Right renal cortex interstitium (tissue), 3 donors: ENCODE measurements at places on chromosomes 16 and 17. TPM values are rescaled to one million over a fixed set of nuclear protein-coding genes. Genes with fewer than 3 reads are reported as not detected.
A peak's percentile ranks its signal among the peaks of the same experiment; 100 is the strongest.

ACSM2A gene
- 73.7 TPM for polyA plus RNA-seq

DNA sequence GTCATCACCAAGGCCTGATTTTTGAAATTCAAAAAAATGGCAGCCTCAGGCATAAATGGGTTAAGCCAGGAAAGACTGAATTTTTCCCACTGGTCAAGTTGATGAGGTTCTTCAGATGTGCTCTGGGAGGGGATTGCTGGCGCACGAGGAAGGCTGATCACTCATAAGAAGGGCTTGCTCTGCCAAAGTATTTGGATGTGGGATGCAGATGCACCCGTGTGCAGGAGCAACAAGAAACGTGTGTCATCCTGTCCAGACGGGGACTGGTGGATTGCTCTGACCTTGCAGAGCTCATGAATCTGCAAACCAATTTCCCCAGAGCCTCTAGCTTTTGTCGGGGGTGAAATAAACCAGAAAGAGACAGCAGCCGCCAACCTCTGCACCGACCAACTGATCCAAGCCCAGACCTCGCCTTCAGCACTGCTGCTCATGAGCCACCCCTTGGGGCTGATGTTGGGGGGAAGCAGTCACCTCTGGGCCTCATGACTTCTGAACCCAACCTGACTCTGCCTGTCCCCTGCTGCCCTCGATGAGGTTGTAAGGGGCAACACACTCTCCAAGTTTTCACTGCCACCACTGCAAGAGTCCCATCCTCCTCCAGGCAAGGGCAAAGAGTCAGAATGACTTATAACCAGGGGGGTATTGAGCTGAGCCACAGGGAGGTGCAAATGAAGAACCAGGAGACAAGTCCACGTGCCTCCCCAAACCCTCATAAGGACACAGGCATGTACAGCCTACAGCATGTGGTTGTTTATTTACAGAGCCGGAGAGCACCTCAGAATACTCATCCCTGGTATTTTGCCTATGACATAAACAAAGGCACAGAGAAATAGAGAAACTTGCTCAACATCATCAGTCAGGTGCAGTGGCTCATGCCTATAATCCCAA lies 452.0 kb downstream of the SOX9 start:
- no peak for DNase-seq

DNA sequence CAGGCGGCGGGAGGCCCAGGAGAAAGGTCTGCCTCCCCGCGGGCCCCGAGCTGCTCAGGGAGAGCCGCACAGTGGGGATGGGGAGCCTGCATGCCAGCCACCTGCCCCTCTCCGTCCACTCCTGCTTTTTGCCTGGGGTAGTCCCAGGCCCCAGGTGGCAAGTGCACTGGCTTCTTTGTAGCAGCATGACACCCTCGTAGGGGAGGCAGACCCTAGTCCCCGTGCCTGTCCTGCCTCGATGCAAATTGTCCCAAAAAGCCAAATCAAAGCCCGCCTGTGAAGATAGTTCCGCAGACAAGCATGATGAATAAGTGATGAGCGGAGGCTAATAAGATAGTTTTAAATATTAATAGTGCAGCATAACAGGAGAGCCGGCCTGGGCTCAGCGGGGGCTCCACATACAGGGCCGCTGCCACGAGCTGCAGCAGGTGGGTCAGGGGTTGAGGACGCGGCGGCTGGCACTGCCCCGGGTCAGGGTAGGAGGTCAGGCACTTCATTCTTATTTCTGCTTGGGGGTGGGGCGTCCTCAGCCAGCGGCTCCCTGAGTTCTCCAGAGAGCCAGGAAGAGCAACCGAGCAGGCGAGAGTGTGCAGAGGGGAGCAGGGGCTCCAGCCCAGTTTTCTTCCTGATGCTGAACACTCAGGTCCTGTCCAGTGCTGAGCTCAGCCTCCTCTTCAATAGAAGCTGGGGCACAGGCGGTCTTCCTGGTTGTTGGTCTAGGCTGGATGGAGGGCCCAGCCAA lies 26.8 kb downstream of the GINS2 start:
- no peak for DNase-seq

- no peak for DNase-seq
These were observed 29.5 kb downstream of the MEOX1 start for GRCh38 chr17:43632221-43632620.

GRCh38 chr16:13032911-13033310 lies 131.5 kb downstream of the SHISA9 start:
- DNase-seq = no peak

DNA sequence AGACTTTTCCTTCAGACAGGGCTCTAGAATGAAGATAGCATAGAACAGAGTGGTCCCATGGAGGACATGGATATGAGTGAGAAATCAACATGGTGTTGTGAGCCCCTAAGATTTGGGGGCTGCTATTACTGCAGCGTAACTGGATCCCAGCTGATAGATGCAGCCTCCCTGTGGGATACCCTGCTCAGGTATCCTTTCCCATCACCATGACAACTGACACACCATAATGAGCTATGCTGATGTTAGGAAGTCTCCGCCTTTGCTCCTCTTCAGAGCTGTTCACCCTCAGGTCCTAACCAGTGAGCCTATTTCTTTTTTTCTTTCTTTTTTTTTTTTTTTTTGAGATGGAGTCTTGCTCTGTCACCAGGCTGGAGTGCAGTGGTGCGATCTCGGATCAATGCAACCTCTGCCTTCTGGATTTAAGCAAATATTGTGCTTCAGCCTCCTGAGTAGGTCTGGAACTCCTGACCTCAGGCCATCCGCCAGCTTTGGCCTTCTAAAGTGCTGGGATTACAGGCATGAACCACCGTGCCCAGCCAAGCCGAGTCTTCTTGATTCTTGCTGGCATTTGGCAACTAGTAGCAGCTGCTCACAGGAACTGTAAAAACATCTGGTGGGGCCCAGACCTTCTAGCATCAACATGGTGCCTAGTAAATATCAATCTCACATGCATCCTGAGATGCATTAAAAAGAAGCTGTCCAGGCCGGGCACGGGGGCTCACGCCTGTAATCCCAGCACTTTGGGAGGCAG lies 17.1 kb downstream of the STX4 start:
- no peak for DNase-seq

NPIPA8 gene
- 104 TPM for polyA plus RNA-seq

GRCh38 chr17:73469311-73469710 lies 157.5 kb upstream of the CDC42EP4 start:
- DNase-seq = no peak

DNA sequence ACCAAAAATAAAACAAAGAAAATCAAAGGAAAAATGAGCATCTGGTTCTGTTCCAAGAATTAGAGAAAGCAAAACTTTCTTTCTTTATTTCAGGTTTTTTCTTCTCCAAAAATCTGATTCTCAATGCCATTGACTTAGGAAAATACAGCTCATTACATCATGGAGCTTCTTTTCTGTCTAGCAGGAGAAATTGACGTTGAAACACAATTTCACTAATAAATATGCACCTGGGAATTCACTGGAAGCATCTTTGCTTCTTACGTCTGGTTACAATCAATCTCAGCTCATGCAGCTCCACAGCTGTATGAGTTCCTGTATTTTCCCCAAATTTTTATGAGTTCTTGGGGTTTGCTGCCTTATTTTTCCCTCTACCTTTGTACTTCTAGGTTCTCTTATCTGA lies 1568.6 kb upstream of the GOT2 start:
- no peak for DNase-seq

- DNase-seq = peak; percentile 86
These were observed at the start of gene ODAD4 for GRCh38 chr17:41930009-41930832. Gene ODAD4 (plus strand): TSS chr17:41930617. CDS start chr17:41930724, 107 bp downstream.

DNA sequence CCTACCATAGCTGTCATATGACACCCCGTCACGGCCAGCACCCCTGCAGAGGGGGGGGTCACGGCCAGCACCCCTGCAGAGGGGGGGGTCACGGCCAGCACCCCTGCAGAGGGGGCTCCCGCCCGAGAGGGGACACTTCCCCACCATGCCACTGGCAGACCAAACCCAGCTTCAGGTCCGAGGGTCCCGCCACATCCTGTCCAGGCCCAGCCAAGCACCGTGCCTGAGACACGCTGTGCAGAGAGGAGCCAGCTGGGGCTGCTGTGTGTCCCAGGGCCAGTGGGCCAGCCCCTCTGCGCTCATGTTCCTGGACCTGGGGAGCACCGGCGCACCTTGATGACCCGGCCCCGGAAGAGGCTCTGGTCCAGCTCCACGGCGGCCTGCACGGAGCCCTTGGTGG lies 1.9 kb downstream of the PABPN1L start:
- DNase-seq = no peak

- DNase-seq = no peak
These were observed 15.7 kb upstream of the CDH3 start for GRCh38 chr16:68629351-68629910.
